HCT116 (cell line): ENCODE measurements at places on chromosomes 12 and 14. TPM values are rescaled to one million over a fixed set of nuclear protein-coding genes. Genes with fewer than 3 reads are reported as not detected.

DNA sequence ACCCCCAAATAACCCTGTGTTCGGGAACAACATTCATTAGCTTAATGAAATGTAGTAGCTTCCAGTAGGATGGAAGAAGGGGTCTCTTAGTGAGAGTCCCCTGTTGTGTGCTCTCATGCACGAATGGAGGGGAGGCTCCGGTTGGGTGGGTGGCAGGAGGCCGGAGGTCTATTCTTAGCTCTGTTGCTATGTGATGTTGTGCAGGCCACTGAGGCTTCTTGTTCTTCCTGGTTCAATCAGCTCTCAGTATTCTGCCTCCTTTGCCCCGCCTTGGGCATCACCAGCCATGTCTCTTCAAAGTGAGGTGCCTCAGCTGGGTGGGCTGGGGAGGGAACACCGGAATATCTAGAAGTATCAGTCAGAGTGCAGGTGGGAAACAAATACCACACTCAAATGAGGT is 50.8 kb downstream of the KCNA1 start:
- H3K27ac ChIP-seq: no peak overlapping the region
- no peak for DNase-seq
- H3K4me1 ChIP-seq: no peaks in the 10 kb centered on the region
- H3K36me3 ChIP-seq: no peaks in the 10 kb centered on the region
- no peak overlapping the region for H3K4me3 ChIP-seq
- H3K27me3 ChIP-seq: peaks cover 95% of the 10 kb centered on the region

DNA sequence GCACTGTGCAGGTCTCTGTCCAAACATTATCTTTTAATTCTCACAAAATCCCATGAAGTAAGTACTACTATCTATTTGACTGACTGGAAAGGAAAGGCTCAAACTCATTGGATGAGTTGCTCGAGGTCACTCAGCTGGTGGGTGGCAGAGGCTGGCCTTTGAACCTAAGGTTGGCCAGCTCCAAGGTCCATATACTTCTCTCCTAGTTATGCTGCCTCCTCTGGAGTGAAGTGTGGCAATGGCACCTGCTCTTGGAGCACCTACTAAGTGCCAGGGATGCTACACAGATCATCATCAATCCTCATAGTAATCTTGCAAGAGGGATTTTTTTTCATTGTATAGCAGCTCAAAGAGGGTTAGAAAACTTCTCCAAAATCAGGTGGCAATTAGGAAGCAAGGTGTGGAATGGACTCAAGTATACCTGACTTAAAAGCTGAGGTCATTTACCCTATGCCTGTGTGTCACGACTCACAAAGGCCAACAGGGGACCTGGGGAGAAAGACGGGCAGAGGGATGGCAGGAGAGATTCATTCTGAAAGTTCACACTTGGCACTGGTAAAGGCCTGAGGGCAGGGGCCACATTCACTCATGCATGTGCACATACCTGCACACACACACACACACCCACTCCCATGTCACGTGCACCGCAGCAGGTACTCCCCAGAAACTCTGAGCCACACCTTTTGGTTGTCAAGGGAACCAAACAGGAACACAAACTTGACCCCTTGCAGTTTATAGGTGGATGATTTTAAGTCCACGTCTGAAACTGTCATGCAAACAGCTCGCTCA is 146.4 kb downstream of the FOXN3 start:
- no peak overlapping the region for H3K4me3 ChIP-seq
- no peaks in the 10 kb centered on the region for H3K27me3 ChIP-seq
- no peak for DNase-seq
- H3K27ac ChIP-seq: no peak overlapping the region
- H3K36me3 ChIP-seq: no peaks in the 10 kb centered on the region
- H3K4me1 ChIP-seq: no peaks in the 10 kb centered on the region

DNA sequence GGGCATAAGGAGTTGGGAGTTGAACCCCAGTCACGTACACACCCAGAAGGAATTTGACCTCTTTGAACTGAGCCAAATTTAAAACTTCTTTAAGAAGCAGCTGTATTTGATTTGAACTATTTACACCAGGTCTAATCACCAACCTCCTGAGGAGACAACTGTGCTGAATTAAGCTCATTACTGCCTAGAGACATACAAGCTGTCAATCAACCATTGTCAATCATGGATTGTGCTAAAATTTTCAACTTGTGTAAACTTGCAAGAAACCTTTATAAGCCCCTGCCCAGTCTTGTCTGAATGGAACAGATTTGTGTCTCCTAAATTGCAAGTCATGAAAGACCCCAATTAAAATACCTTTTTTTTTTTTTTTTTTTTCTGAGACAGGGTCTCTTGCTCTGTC is 44.3 kb upstream of the RESF1 start:
- no peak overlapping the region for H3K27ac ChIP-seq
- no peak for DNase-seq
- H3K4me1 ChIP-seq: no peaks in the 10 kb centered on the region
- H3K4me3 ChIP-seq: no peak overlapping the region
- H3K36me3 ChIP-seq: no peaks in the 10 kb centered on the region

- H3K4me3 ChIP-seq: no peak overlapping the region
- DNase-seq: no peak
- H3K27ac ChIP-seq: no peak overlapping the region
- no peaks in the 10 kb centered on the region for H3K27me3 ChIP-seq
- H3K36me3 ChIP-seq: peaks cover 6% of the 10 kb centered on the region; the same call in 1 of the 2 replicates
Measured at GRCh38 chr12:118013283-118013682, 3.2 kb upstream of the RFC5 start.

DNA sequence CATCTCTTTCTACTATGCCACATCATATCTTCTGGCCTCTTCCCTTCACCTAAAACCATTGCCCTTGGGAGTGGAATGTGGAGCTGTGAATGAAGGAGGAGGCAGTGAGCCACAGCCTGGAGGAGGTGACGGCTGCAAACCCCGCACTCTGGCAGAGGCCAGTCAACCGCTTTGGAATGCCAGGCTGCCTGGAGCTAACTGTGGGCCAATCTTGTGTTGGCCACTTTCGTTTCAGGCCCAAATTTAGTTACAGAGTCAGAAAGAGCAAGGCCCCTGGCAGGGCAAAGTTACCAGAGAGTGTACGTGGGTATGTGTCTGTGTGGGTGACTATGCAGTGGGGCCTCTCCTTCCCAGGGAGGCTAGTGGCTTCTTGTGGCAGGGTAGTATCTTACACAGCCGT is 40.1 kb downstream of the CACNA1C start:
- H3K4me1 ChIP-seq: no peaks in the 10 kb centered on the region
- no peak overlapping the region for H3K4me3 ChIP-seq
- H3K27me3 ChIP-seq: peaks cover 9% of the 10 kb centered on the region; the same call in 1 of the 2 replicates

DNA sequence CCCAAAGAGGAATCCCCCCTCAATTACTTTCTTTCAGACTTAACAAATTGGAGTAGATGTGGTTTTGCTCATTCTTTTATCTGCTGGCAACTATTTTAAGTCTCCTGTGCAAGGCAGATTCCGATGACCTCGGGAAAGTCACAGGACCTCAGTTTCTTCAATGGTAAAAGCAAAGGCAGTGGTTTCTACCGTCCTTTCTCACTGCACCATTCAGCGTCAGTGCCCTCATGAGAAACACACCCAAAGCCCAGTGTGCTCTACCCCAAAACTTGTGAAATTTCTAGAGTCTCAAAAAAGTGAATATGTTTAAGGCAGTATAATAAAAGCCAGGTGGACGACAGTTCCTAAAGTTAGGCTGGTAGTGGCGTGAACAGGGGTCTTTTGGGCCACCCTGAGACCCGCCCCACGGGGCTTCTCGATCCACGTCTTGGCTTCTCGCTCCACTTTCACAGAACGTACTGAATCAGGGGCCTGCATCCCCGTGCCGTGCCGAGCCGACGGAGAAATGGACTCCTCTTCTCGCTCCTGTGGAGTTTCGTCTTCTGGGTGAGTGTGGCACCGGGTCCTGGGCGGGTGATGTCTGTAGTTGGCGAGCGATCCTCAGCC is 1.3 kb upstream of the ARHGAP5 start:
- peak overlapping the region; percentile 93 for H3K4me3 ChIP-seq
- peak overlapping the region; percentile 87 for H3K27ac ChIP-seq
- H3K36me3 ChIP-seq: no peaks in the 10 kb centered on the region
- DNase-seq: no peak
- peaks cover 46% of the 10 kb centered on the region for H3K4me1 ChIP-seq

DNA sequence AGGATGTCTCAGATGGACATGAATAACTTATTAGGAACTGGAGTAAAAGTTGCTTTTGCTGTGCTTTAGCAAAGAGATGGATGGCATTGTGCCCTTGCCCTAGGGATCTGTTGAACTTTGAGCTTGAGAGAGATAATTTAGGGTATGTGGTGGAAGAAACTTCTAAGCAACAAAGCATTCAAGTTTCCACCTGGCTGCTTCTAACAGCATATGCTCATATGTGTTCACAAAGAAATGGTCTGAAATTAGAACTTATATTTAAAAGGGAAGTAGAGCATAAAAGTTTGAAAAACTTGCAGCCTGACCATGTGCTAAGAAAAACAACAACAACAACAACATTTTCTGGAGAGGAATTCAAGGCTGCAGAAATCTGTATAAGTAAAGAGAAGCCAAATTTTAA is 7.9 kb upstream of the CPSF6 start:
- no peak for DNase-seq
- no peaks in the 10 kb centered on the region for H3K4me1 ChIP-seq
- H3K4me3 ChIP-seq: no peak overlapping the region

- H3K27me3 ChIP-seq: no peaks in the 10 kb centered on the region
- no peak overlapping the region for H3K4me3 ChIP-seq
- H3K36me3 ChIP-seq: no peaks in the 10 kb centered on the region
- DNase-seq: no peak
Measured at GRCh38 chr12:59650588-59651228, 54.9 kb downstream of the SLC16A7 start.

DNA sequence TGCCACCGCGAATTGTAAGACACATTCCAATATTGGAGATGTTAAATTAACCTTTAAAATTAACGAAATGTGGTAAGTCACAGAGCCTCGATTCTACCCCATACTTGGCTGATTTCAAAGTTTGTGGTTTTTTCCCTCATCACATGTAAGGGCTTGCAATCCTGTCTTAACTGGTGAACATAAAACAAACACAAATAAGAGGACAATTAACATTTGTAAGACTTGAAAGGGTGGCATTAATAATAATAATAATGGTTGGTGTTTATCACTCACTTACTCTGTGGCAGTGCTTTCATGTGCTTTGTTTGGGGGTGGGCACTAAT is 26.6 kb downstream of the PPFIBP1 start:
- H3K27me3 ChIP-seq: no peaks in the 10 kb centered on the region
- H3K36me3 ChIP-seq: no peaks in the 10 kb centered on the region
- H3K4me3 ChIP-seq: no peak overlapping the region
- H3K27ac ChIP-seq: peak overlapping the region; percentile 82

- H3K27me3 ChIP-seq: no peaks in the 10 kb centered on the region
- peaks cover 20% of the 10 kb centered on the region for H3K4me1 ChIP-seq
- no peaks in the 10 kb centered on the region; the same call in 1 of the 2 replicates for H3K36me3 ChIP-seq
- H3K4me3 ChIP-seq: no peak overlapping the region
- no peak overlapping the region for H3K27ac ChIP-seq
Measured at GRCh38 chr12:120922279-120922678, 18.1 kb upstream of the SPPL3 start.

DNA sequence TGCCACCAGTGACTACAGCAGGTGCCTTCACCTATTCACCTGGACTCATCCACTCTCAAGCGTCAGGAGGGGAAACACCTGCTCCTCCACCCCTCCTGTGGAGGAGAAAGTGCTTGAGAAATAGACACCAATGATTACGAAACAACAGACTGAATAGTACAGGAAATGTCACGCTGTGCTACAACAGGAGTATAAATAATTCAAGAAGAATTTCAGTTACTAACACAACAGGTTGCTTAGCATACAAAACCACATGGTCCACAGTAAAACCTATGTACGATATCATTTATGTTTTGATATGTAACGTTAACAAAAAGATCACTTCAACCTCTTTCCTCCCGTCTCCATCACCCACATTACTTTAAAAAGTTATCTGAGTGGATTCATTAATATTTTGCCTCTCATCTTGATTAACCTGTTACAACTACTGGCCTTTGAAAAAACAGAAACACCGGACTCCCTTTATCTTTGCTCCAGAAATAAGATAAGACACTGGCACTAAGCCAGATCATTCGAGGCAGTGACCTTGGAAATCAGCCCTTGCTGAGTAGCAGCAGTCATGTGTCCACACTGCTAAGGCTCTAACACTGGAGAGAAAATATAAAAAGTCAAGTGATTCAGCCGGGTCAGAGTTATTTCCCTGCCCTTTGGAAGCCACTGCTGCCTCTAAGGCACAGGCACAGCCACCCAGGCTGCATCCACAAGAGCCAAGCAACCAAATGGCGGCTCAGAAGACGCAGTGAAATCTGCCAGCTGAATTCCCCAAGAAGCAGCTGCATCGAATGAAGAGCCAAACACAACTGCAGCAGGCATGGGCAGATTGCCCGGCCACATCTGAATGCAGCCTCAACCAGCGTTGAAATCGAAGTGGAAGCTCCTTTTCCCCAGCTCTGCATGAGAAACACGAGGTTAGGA is 40.9 kb downstream of the NT5DC3 start:
- H3K4me3 ChIP-seq: no peak overlapping the region
- no peak for DNase-seq
- peak overlapping the region; percentile 30; the same call in 1 of the 2 replicates for H3K27ac ChIP-seq
- H3K4me1 ChIP-seq: peaks cover 43% of the 10 kb centered on the region

- no peaks in the 10 kb centered on the region for H3K27me3 ChIP-seq
- no peaks in the 10 kb centered on the region for H3K4me1 ChIP-seq
- H3K4me3 ChIP-seq: no peak overlapping the region
- no peak overlapping the region for H3K27ac ChIP-seq
Measured at GRCh38 chr12:110234755-110235154, 46.3 kb upstream of the ATP2A2 start.

GRCh38 chr12:47811581-47812484 is 7.9 kb downstream of the HDAC7 start:
- peak overlapping the region; percentile 59; the same call in 1 of the 2 replicates for H3K4me3 ChIP-seq
- peaks cover 92% of the 10 kb centered on the region for H3K4me1 ChIP-seq
- DNase-seq: no peak

DNA sequence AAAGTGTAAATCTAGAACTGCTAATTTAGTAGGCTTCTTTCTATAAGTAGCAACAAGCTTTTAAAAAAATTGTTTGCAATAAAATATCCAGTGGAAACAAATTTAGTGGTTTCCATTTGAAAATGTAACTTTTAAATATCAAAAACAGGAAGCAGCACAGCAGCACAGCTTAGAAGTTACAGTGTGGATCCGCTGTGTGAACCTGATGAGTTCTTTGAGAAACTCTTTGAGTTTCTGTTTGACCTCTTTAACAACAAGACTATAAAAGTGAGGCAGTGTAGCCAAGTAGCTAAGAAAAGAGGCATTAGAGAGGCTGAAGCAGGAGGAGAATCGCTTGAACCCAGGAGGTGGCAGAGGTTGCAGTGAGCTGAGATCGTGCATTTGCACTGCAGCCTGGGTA is 178.3 kb downstream of the NAV3 start:
- no peak for DNase-seq
- no peaks in the 10 kb centered on the region for H3K4me1 ChIP-seq
- H3K27ac ChIP-seq: no peak overlapping the region
- no peaks in the 10 kb centered on the region for H3K27me3 ChIP-seq
- no peak overlapping the region for H3K4me3 ChIP-seq

GRCh38 chr14:37369425-37369824 is 171.7 kb downstream of the MIPOL1 start:
- H3K27me3 ChIP-seq: no peaks in the 10 kb centered on the region
- no peak for DNase-seq
- no peak overlapping the region for H3K4me3 ChIP-seq
- H3K4me1 ChIP-seq: no peaks in the 10 kb centered on the region
- no peak overlapping the region for H3K27ac ChIP-seq

Gene IAPP
- not detected for total RNA-seq

Gene OR6J1
- total RNA-seq: not detected

Gene SLC6A13
- total RNA-seq: 0.39 TPM

Gene VRTN
- 0.10 TPM for total RNA-seq

Gene RIMKLB
- total RNA-seq: 0.39 TPM

Gene LALBA
- total RNA-seq: not detected
